Metanephros (tissue), 2 donors: ENCODE measurements at places on chromosomes 7 and 10. TPM values are rescaled to one million over a fixed set of nuclear protein-coding genes. Genes with fewer than 3 reads are reported as not detected.

Gene MAGI2
- total RNA-seq = 56.2 TPM

Gene APBB1IP
- 3.8 TPM for total RNA-seq

Gene TMEM273
- 5.5 TPM for total RNA-seq

Gene IFIT1
- 18.9 TPM for total RNA-seq

Gene CYP3A5
- 1.6 TPM for total RNA-seq

Gene HOXA6
- 72.5 TPM for total RNA-seq

Gene PRF1
- 2.0 TPM for total RNA-seq

Gene ADAMTS14
- total RNA-seq = 4.0 TPM

Gene ADAM8
- 11.7 TPM for total RNA-seq

Gene SEMA3D
- total RNA-seq = 26.0 TPM

Gene DNAJB12
- total RNA-seq = 31.6 TPM

Gene RELN
- total RNA-seq = 9.8 TPM

Gene MYOF
- 48.1 TPM for total RNA-seq

Gene SLC26A5
- not detected for total RNA-seq

Gene CYP2C19
- 0.18 TPM for total RNA-seq

Gene TDRD1
- total RNA-seq = 0.06 TPM

Gene DENND2A
- total RNA-seq = 32.6 TPM

Gene PSD
- total RNA-seq = 11.7 TPM

Gene CEP41
- 14.7 TPM for total RNA-seq

Gene ZNF804B
- total RNA-seq = 0.23 TPM

Gene MYH16
- total RNA-seq = 0.06 TPM

Gene PON1
- 0.12 TPM for total RNA-seq

Gene LMBR1
- 111 TPM for total RNA-seq
